ENCODE measurements at places on chromosomes 3 and 15.

DNA sequence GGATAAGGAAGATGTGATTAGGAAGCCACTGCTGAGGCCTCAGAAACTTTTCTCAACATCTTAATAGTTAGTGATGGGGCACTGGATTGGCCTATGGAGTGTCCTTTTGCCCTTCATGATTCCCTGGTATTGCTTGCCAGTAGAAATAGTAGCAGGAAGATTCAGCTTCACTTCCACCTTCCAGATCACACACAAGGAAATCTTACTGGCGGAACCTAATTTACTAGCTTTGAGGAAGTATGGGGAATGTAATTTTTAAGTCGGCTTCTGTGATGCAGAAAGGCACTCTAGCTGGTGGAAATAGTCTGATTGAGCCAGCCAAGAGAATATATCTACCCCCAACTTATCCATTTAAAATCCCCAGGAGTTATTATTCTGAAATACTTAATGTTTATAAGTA, 46.5 kb downstream of the LPP start:
- no peak for DNase-seq

DNA sequence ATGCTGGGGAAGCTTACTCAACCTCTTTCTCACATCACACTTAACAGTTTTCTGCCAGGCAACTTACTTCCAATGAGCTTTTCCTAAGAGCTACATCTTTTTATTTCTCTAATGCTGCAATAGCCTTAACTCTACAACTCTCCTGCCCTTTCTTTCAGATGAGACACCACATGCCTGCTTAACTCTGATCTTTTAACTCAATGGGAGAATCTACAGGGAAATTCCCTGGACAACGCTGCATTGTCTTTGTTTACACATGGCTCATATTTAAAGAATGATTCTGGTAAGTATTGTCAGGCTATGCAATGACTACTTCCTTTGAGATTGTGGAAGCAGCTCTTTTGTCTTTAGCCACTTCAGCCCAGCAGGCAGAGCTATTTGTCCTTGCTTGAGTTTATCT, 353.1 kb upstream of the BCHE start:
- DNase-seq = no peak

DNA sequence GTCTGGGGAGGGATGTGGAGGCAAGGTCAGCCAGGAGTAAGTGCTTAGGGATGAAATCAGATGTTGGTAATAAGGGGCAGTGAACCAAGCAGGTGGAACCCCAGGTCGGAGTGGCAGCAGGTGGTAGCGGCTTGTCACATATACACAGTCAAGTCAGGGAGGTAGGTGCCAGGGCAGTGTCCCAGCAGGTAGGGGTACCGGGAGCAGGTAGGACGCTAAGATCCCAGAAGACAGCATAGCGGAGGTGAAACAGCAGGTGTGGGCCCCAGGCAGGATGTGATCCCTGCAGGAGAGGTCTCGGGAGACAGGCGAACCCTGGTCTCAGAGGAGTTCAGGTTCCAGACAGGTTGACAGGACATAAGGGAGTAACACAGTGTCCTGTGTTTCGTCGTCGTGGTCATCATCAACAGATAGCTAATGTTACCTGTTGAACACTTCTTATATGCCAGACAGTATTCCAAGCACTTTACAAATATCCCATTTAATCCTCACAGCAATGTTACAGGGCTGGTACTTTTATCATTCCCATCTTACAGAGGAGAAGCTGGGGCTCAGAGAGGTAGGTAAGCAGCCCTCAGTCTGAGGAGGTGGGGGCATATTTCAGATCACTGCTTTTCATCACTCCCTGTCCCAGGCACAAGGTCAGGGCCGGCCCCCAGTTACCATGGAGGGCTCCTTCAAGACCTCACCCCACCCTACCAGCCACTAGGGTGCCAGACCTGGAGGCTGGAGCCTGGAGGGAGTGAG, 241.6 kb downstream of the UACA start:
- DNase-seq = no peak

DNA sequence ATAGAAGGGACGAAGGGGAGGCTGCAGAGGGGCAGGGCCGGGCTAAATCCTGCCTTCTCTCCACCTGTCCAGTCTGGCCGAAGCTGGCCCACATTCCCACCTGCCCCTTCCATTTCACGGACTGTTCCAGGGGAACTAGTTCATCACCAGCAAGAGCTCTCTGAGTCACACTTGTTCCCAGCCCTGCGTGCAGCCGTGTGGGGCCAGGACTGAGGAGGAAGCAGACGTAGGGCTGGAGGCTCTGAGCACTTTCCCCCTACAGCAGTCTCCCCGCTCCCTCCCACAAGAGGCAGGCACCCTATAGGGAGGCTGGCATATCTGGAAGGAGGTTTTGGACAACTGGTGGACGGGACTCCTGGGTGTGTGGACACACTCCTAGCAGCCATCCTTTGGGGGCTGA, 3.0 kb downstream of the ITIH4 start:
- DNase-seq = no peak

DNA sequence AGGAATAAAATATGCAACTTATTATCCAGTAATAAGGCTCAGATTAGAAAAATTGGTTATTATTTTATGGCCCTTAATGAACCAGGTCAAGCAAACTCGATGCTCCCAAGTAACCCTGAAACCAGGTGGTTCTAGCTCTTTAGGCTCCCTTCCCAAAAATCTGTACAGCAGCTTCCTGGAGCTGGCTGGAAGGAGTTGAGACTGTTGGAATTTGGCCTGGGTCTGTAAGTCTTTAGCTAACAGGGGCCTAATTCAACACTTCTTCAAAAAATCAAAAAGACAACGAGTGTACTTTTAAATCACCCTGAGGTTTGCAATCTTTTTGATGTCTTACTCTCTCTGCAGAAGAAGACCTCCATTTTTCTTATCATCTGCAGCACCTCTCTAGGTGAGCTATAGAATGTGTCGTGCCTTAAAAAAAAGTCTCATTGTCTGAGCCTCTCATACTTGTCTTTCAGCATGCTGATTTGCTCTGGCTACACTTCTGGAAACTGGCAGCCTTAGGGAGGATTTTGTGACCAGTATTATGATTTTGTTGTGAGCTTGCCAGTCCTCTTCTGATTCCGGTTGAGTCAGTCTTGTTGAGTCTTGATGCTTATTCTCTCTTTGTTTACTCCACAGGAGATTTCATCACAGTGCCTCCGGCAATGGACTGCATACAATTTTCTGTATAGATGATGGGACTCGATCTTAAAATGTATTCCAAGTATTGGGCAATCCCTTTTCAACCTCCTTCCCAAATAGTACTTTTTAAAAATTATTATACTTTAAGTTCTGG, 235.0 kb upstream of the KBTBD8 start:
- DNase-seq = no peak

- no peak for DNase-seq
These were observed 200.1 kb upstream of the ZNF717 start for GRCh38 chr3:75985432-75985831.

- DNase-seq = no peak
These were observed 13.0 kb downstream of the P2RY12 start for GRCh38 chr3:151371526-151371925.

Measured in NK-92 treated with Interleukin-12 subunit alpha and Interleukin-12 subunit beta, amount 100 ng/mL, for 24 hours (cell line).